ENCODE measurements at places on chromosomes 4 and X.

GRCh38 chr4:26609391-26609790 lies 25.5 kb downstream of the TBC1D19 start:
- DNase-seq = no peak

DNA sequence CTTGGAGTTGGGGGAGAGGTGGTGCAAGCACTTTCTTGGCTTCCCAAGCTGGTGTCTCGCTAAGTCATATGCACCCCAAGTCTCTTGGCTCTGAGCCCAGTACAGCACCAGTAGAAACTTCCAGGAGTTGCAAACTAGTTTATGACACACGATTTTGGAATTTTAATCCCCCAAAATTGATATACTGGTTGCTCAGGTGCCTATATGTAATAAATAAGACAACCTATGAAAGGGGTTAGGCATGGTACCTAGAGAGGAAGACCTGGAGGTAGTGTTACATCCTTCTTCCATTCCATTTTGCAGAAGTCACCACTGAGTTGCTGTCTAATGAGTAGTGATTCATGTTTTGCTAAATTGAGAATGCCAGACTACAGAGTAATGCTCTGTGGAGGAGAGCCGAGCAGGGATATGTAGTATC lies 4.3 kb upstream of the SLC4A4 start:
- DNase-seq = peak; percentile 15

- peak; percentile 61 for DNase-seq
Measured at GRCh38 chr4:14446311-14446710, 556.0 kb upstream of the CPEB2 start.

DNA sequence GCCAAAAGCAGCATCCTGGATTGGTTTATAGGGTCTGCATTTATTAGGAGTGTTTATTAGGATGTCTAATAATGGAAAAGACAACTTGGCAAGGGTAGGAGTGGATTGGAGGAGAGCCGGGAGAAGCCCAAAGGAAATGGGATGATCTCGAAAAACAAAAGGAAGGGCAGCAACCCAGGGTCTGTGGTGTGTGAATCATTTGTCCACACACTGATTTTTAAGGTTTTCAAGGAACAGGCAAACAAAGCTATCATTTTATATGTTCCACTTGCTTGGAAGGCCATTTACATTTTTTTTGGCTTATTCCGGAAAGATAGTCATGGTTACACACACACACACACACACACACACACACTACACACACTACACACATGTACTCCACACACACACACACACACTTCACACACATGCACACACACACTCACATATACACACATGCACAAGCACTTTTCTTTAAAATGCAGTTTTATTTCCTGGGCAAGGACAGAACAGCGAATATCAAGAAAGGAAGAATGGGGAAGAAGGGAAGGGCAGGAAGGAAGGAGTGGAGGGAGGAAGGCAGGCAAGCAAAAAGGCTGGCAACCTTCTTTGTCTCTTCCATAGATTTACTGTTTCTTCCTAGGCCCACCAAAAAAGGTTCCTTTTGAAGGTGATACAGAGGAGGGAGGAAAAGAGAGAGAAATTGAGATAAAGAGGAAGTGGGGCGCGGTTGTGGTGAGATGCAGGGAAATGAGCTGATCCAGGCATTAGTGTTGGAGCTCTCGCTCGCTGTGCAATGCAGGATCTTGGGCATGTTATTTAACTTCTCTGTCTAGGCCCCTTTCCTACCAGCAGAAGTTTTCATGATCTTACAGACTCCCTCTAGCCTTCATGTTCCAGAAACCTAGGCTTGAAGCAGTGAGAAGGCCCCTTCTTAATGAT lies 88.6 kb upstream of the MAML3 start:
- no peak for DNase-seq

GRCh38 chrX:109533005-109533404 lies 3.6 kb upstream of the NXT2 start:
- DNase-seq = no peak

DNA sequence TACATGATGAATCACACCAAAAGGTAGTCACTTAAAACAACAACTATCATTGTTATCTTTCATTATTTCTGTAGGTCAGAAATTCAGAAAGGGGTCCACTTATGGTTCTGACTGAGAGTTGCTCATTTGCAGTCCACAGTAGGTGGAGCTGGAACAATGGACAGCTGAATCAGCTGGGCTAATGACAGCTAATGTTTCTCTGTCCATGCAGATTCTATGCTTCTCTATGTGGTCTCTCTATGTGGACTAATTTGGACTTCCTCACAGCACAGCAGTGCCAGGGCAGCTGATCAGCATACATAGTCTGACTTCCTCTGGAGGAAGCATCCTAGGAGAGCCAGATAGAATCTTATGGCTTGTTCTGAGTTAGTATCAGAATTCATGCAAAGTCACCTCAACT lies 131.7 kb upstream of the INTU start:
- DNase-seq = peak; percentile 12

GRCh38 chrX:151973851-151974335 lies 583 bp downstream of the GABRE start:
- peak; percentile 43 for DNase-seq

- peak; percentile 7 for DNase-seq
Measured at GRCh38 chr4:31307029-31307428, 586.9 kb downstream of the PCDH7 start.

DNA sequence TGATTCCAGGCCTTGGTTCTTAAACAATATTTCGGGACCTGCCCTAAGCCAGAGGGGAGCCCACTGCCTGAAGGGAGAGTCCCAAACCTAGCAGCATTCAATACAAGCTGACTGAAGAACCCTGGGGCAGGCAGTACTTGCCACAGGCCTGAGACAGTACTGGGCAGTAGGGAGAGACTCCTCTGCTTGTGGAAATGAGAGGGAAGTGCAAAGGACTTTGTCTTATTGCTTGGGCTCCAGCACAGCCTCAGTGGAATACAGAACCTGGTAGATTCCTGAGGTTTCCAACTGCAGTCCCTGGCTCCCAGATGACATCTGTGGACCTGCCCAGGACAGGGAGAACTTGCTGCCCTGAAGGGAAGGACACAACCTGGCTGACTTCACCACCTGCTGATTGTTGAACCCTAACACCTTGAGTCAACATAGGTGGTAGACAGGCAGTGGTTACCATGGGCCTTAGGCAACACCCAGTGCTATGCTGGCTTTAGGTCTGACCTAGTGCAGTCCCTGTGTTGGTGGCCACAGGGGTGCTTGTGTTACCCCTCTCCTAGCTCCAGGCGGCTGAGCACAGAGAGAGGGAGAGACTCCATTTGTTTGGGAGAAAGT lies 20.3 kb upstream of the ABCG2 start:
- no peak for DNase-seq

GRCh38 chr4:55612341-55612740 lies 20.3 kb upstream of the PDCL2 start:
- no peak for DNase-seq

DNA sequence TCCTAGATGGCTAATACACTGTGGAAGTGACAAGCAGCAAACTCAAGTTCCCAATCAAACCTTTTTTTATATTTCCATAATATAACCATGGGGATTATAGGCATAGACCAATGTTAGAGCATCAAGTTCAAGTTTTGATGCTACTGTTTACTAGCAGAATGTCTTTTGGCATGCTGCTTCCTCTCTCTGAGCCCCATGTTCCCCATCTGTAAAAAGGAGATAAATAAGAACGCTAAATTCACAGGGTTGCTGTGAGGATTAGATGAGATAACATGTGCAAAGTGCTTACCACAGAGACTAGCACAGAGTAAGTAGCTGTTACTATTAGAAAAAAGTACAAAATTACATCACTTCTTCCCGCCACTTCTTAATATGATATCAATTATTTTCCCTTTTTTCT lies 18.0 kb downstream of the MBNL3 start:
- DNase-seq = no peak

DNA sequence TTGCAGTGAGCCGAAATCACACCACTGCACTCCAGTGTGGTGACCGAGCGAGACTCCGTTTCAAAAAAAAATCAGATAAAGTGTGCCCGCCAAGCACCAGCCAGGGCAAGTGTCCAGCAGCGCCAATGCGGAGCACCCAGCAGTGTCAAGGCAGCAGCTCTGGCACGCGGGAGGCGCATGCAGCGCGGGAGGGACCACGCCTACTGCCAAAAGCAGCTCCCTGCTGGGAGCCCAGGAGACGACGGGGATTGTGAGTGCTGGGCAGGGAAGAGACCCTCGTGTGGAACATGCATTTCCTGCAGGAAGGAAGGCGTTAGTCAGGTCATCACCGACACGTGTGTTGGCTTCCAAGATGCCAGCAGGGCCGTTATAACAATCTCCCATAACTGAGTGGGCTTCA lies 10.4 kb downstream of the FAM53A start:
- DNase-seq = no peak

- no peak for DNase-seq
Measured at GRCh38 chr4:23902222-23902804, 12.5 kb upstream of the PPARGC1A start.

DNA sequence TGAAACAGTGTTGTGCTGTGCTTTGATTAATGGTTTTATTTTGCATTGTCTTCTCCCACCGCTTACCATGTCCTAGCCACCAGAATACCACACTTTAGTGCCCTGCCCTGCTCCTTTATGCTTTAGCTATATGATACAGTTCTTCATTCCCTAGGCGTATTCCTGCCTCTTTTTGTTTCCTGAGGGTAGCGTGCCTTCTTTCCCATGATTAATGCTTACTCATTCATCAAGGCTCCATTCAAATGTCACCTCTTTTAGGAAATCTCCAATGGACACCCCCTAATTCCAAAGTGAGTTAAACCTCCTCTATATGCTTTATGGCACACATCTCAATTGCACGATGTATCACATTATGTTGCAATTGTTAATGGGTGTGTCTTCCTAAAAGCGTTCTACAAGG lies 46.3 kb downstream of the SPANXD start:
- no peak for DNase-seq

GRCh38 chr4:151323667-151324066 lies 1.7 kb downstream of the SH3D19 start:
- no peak for DNase-seq
